SK-N-SH (cell line): ENCODE measurements at places on chromosomes 16 and 17.
A peak's percentile ranks its signal among the peaks of the same experiment; 100 is the strongest.

- DNase-seq, result no peak
Observed at GRCh38 chr17:56919717-56920116, 5.9 kb upstream of the TRIM25 start.

DNA sequence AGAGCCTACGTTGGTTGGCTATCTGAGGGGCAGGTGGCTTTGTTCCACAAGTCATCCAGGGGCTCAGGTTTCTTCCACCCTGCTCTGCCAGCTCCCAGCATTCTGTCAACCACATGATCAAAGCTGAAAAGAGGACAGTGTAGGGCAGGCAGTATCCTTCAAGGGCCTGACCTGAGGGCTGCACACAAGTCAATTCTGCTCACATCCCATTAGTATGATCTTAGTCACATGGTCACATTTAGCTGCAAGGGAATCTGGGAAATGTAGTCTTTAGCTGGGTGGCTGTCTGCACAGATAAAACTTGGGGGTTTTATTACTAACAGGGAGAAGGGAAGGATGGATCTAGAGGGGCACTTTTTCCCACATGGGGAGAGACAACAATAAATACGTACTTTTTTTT lies 97.3 kb downstream of the SALL1 start:
- no peak for DNase-seq

GRCh38 chr16:27853101-27853500 lies 210.4 kb downstream of the GSG1L start:
- no peak for DNase-seq

DNA sequence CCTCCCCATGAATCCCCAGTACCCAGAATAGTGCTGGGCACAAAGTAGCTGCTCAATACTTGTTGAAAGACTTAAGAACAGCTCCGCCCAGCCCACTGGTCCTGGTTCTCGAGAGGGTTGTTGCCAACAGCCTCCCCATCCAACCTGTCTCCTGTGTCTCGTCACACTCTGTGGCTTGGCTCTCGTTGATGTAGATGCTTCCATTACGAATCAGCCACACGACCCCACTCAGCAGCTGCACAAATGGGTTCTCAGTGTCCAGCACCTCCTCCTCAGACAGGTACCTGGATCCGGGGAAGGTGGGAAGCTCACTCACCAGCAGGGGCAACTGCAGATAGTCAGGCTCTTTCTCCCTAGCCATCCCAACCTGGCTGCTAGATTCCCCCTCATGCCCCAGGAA lies 2.1 kb downstream of the NAGPA start:
- DNase-seq, result no peak

- peak; percentile 51 for DNase-seq
Observed at GRCh38 chr16:70473446-70474319, 19.3 kb downstream of the FCSK start.
